ENCODE measurements at places on chromosomes 5 and 9. TPM values are rescaled to one million over a fixed set of nuclear protein-coding genes. Genes with fewer than 3 reads are reported as not detected.
A peak's percentile ranks its signal among the peaks of the same experiment; 100 is the strongest.

DNA sequence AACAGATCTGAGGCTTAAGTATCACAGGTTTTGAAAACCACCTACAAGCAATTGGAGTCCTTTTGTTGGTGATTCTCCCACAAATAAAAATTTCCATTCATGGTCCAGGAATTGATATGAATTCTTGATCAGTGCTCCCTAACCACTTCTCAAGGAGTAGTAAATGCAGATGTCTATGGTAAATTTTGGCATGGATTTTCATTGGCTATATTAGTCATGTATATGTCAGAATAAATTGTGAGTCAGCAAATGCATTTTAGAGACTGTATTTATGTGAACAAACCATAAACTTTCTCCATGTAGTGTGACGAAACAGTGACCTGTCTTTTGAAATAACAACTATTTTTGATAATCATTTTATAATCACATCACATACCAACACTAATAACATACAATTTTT lies 611.1 kb downstream of the HTR1A start:
- no peak for DNase-seq

GRCh38 chr5:99835791-99836190 lies 699.4 kb upstream of the FAM174A start:
- no peak for DNase-seq

DNA sequence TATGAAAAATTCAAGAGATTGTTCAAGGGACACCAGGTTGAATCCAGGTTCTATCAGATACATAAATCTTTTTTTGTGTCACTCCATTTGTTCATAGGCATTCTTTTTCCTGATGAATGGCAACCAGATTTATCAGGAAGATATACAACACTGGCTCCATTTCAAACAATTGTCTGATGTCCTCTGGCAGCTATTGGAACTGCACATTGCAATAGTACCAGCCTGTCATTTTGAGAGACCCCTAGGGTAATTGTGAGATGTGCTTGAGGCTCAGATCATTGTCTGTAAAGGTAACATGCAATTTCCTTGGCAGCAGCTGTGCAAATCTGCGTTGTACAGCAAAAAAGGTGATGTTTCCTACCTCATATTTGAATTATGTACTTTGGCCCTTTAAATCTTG lies 25.9 kb downstream of the KCTD16 start:
- no peak for DNase-seq

DNA sequence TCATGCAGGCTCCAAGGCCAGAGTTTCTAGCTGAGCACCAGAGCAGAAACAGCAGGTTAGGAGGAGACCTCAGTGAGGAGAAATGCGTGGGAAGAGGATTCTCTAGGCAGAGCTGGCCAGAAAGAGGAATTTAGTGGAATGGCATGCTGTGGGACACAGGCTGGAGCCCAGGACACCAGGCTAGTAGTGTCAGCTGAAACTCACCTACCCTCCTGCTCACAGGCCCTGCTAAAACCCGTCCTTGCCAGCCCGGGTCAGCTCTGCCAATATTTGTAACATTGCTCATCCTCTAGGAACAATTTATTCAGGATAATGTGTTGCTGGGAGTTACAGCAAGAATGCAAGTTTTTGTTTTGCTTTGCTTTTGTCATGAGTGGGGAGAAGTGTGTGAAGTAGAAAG lies 40.2 kb upstream of the AGXT2 start:
- DNase-seq = no peak

GRCh38 chr9:96136992-96137670 lies 164.8 kb downstream of the HSD17B3 start:
- no peak for DNase-seq

- no peak for DNase-seq
Measured at GRCh38 chr5:157390551-157391297, 69.3 kb upstream of the NIPAL4 start.

DNA sequence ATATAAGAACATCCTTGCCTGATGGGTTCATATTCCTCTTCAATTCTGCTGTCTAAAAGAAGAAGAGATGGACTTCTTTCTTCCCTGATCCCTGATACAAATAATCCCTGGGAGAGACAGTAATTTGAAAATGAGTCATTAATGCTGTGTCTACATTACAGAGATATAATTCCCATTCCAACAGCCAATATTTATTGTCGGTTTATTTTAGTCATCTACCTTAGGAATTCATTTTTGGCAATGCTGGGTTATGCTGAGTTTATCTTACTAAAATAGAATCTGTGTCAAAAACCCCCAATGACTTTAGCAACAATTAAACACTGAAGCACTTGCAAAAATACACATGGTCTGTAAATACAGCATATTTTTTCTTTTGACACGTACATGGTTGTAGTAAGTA lies 23.9 kb downstream of the ZNF474 start:
- no peak for DNase-seq

DNA sequence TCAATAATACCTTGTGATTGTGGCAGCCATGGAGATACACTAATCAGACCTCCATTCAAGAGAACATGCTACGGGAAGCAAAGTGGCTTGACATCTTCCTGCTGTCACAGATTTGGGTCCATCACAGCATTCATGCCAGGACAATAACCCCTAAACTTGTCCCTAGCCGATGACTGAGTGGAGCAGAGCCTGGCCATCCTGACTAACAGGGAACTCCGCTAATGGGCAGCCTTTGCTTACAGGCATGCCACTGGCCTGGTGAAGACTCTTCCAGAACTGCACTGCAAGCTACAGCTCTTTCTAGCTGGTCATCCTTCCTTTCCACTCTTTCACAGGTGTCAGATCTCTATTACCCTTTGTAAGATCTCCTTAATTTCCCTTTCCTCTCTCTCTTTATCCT lies 16.0 kb downstream of the FAM174A start:
- DNase-seq = no peak

The IL13 gene
- not detected for total RNA-seq

GRCh38 chr5:17405976-17406375 lies 92.1 kb upstream of the TAF11L2 start:
- DNase-seq = no peak

The CCL27 gene
- total RNA-seq = not detected

DNA sequence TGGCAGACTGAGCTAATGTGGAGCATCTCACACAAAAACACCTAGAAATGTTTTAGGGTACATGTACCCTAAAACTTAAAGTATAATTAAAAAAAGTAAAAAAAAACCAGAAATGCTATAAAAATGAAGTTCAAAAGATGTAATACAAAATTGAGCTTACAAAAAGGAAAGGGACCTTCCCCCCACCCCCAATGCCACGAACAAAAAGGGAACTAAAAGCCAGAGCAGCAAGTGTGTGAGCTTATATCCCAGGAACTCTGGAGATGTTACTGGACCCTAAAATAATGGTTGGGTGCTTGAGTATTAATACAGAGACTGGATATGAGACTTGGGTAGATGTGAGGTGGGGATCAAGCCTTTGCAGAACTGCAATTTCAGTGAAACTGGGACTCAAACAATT lies 11.0 kb downstream of the SPATA9 start:
- DNase-seq = no peak

GRCh38 chr5:85159395-85159794 lies 774.7 kb upstream of the EDIL3 start:
- no peak for DNase-seq

The IRX1 gene
- not detected for total RNA-seq

The INSL6 gene
- not detected for total RNA-seq

The SPATA31E1 gene
- 0.05 TPM for total RNA-seq

The MEIKIN gene
- total RNA-seq = not detected

GRCh38 chr5:139075066-139076050 lies 122.8 kb downstream of the SIL1 start:
- no peak for DNase-seq

GRCh38 chr5:132887283-132887682 lies 13.8 kb downstream of the LEAP2 start:
- DNase-seq = no peak

GRCh38 chr9:124570942-124571666 lies 63.9 kb upstream of the NR5A1 start:
- DNase-seq = no peak

DNA sequence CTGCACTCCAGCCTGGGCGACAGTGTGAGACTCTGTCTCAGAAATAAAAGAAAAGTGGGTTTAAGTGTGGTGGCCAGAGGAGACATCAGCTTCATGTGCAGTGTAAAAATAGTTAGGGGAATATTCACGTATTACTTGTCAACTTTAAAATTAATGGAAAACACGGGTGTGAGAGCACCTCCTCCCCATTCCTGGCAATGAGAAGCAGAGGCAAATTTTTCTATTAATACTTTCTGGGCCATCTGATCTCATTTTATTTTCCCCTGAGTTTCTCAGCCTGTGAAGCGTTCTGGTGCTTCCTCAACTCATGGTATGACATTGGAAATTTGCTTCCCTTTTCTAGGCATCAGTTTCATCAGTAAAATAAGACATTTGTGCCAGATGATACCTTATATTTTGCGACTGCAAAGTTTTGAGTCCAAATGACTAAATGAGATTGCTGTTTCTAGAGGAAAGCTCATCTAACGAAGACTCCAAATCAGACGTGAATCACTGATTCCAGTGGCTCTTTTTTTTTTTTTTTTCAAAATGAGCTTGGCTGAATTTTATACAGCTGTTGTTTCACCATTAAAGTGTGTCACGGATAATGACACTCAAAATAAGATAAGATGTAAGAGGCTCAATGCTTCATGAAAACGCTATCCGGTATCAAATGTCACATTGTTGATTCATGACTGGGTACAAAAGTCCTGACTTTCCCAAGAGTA lies 104.6 kb downstream of the MSX2 start:
- no peak for DNase-seq

The HACD4 gene
- total RNA-seq = 5.7 TPM

- DNase-seq = no peak
Measured at GRCh38 chr9:133106511-133107244, 14.4 kb downstream of the RALGDS start.

DNA sequence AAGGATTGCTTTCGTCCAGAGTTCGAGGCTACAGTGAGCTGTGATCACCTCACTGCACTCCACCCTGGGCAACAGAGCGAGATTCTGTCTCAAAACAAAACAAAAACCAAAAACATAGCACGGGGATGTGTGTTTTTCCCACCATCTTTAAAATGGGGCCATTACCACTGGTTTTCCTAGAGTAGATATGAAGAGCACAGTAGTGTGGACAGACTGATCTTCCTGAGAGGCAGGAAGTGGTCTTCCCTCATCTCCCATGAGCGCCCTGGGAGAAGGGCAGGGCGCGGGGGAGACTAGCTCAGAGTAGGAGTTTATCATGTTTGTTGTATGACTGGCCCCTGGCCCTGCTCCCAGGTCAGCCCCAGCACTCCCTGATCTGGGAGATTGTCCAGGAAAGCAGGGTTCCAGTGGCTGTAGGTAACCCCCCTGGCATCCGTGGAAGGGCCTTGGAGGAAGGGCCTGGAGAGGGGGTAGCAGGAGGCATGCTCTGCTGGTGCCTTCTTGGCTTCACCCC lies 2.3 kb downstream of the SUSD3 start:
- no peak for DNase-seq

The TEX48 gene
- total RNA-seq = not detected

GRCh38 chr5:178356431-178356872 lies 123.8 kb upstream of the PHYKPL start:
- DNase-seq = peak; percentile 30

The TAF11L5 gene
- total RNA-seq = not detected

- no peak for DNase-seq
Measured at GRCh38 chr5:135433681-135434426, 13.3 kb downstream of the DCANP1 start.

- no peak for DNase-seq
Measured at GRCh38 chr5:55345327-55345726, 37.5 kb downstream of the MTREX start.

DNA sequence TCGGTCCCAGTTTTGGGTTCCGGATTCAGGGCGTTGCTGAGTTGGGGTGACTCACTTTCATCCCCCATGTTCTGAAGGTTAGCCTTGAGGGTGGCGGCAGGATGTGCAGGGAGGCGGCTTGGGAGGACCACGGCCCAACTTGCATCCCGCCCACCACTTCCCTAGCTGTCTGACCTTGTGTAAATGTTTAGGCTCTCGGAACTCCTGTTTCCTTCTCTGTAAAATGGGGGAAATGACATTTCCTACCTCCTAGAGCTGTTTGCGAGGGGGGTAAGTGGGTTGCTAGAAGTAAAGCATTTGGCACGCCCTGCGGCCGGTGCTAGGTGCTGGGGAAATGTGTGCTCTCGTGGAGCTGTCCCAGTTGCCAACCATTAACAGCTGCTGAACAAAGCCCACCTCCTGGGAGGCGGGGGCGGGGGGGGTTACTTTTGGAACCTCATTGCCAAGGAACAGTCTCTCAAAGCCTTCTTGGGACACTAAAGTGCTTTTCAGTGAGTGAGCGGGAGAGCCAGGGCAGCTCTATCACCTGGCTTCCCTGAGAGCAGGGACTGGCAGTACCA lies 27.5 kb downstream of the PTGES2 start:
- DNase-seq = no peak

The HSD17B4 gene
- total RNA-seq = 160 TPM

- no peak for DNase-seq
Measured at GRCh38 chr5:37567566-37567965, 188.4 kb downstream of the WDR70 start.
